ENCODE measurements at places on chromosomes 12 and 14.

DNA sequence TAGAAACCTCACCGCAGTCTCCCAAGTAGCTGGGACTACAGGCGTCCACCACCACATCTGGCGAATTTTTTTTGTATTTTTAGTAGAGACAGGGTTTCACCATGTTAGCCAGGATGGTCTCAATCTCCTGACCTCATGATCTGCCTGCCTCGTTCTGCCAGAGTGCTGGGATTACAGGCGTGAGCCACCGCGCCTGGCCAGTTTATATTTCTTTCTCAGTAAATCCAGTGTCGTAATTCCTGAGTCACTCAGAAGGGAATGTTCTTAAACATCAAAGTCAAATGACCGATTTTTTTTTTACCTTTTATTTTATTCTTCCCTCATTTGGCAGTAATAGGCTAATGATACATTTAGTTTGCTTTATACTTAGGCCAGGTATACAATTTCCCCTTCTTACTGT lies 80.5 kb downstream of the FBXO33 start:
- DNase-seq, result no peak

- DNase-seq, result no peak
Measured at GRCh38 chr12:56061982-56062381, 18.0 kb upstream of the ERBB3 start.

- no peak for DNase-seq
Measured at GRCh38 chr14:66025779-66026178, 460.4 kb upstream of the CCDC196 start.

DNA sequence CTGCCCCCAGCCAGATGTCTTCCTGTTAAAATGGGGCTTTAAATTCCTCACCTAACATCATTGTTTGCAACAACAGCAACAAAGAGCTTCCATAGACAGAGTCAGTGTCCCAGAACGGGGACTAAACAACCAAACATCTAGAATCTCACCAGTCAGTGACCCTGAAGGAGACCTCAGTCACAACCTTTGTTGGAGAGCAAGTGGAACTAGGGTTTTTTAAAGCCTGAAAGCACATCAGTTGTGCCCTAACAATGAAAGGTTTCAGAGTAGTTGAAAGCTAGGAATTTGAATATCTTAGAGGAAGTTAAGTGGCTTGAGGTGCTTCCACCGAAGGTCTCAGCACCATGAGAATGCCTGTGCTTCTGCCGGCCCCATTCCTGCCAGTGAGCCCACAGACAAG lies 5.0 kb upstream of the ALDH2 start:
- DNase-seq, result no peak

GRCh38 chr12:115259968-115260747 lies 576.2 kb upstream of the TBX3 start:
- DNase-seq, result no peak

- DNase-seq, result no peak
Measured at GRCh38 chr14:86088156-86088555, 558.2 kb downstream of the FLRT2 start.

Data from left cardiac atrium (tissue), 4 donors.